ENCODE measurements at places on chromosomes 4 and X.

DNA sequence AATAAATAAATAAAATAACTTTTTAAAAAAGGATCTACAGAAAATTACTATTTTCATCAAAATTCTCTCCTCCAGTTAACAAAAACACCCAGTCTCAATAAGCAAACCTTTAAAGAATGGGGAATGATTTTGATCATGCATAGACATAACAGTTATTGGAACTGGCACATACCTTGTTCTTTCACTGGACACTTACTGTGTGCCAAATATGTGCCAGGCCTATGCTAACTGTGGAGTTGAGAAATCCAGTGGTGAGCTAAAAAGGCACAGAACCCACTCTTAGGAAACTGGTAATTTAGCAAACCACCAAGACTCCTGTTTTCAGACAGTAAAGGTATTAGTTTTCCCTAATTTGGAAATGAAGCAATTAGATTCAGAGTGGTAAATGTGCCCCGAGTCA is 39.1 kb downstream of the CLOCK start:
- DNase-seq: no peak

GRCh38 chrX:136262243-136262642 is 11.0 kb upstream of the MAP7D3 start:
- DNase-seq: no peak

- DNase-seq: peak; percentile 54
These were observed 635.6 kb downstream of the STPG2 start for GRCh38 chr4:97507587-97508245.

DNA sequence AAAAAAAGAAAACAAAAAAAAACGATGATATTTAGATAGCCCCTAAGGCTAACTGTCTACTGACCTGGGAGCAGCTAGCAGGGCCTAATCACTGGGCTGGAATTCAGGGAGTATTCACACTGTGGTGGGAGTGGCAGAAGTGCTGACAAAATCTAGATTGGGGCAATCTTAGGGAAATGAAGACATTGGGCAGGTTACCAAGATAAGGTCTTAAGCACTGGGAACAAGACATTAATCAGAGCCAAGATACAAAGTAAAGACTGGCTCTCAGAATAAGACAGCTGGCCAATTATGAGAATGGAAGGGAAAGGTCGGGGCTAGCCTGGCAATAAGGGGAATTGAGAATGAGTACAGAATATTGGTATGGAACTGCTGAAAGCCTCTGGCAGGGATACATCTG is 100.2 kb upstream of the GRIA3 start:
- DNase-seq: no peak

DNA sequence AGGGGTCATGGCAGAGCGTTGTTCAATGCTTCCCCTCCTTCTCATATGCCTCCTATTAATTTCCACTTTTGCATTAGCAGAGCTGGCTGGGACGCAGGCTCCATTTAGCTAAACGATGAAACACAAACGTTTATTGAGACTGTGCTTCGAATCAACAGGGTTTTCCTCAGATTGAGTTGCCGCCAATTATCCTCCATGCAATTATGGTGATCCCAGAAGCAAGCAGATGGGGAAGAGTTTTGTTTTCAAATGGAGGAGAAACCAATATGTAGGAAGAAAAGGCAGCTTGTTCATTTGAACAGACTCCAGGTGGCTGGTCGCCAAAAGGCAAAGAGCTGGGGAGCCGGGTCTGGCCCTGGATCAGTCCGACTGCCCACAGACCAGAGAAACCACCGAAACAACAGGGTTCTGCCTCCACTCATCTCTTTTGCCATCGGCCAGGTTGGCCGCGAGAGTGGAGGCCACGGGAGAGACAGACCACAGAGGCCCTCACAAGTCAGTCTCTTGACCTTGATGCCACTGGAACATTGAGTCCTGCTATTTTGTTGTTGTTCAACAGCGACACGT is 184.8 kb downstream of the GBA3 start:
- no peak for DNase-seq

- DNase-seq: no peak
These were observed 37.0 kb upstream of the ABCG2 start for GRCh38 chr4:88195328-88196012.

DNA sequence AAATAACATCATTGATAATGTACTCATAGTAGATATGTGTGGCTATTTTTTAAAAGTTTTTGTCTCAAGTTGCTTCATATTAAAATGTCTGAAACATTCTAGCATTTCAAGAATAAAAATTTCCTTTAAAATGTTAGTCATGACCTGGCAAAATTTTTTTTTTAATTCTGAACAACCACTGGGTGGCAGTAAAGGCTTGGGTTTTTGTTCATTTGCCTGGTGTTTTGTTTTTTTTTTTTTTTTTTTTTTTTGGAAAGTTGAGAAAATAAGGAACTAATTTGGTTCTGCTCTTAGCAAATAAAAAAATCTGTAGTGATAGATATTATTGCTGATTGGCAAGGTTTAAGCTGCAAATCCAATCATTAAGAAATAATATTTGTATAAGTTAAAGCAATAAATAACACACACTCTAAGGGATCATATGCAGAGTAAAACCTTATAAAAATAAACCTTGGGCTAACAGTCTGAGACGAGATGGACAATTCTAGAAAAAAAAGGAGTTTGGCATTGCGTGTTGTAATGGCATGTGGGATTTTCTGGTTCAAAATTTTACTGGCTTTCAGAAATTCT is 81.4 kb downstream of the CEP44 start:
- peak; percentile 24 for DNase-seq

DNA sequence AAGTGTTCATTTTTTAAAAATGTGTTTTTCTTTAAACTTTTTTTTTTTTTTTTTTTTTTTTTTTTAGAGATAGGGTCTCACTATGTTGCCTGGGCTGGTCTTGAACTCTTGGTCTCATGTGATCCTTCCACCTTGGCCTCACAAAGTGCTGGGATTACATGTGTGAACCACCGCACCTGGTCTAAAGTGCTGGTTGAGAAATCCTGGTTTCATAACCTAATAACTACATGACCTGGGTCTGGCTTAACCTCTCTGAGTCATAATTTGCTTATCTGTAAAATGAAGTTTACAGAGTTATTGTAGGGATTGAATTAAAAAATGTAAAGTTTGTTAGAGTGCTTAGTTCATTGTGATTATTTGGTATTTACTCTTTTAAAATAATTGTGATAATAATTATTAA is 5.2 kb downstream of the HSD17B13 start:
- no peak for DNase-seq

GRCh38 chr4:38620065-38620464 is 43.9 kb upstream of the KLF3 start:
- no peak for DNase-seq

GRCh38 chr4:2353222-2354107 is 65.0 kb downstream of the ZFYVE28 start:
- no peak for DNase-seq

GRCh38 chr4:27308379-27308778 is 447.7 kb downstream of the STIM2 start:
- DNase-seq: no peak

GRCh38 chr4:40121515-40121914 is 64.9 kb downstream of the N4BP2 start:
- peak; percentile 76 for DNase-seq

Measured in A172 (cell line).